ENCODE measurements at places on chromosomes 6 and 20. TPM values are rescaled to one million over a fixed set of nuclear protein-coding genes. Genes with fewer than 3 reads are reported as not detected.

- DNase-seq: no peak
Observed at GRCh38 chr6:136599329-136600011, 49.2 kb upstream of the MAP7 start.

- DNase-seq: no peak
Observed at GRCh38 chr6:121748376-121748775, 312.9 kb downstream of the GJA1 start.

GRCh38 chr20:44768256-44768655 is 22.6 kb downstream of the KCNK15 start:
- no peak for DNase-seq

GRCh38 chr20:62239278-62239879 is 1.1 kb downstream of the OSBPL2 start:
- no peak for DNase-seq

DNA sequence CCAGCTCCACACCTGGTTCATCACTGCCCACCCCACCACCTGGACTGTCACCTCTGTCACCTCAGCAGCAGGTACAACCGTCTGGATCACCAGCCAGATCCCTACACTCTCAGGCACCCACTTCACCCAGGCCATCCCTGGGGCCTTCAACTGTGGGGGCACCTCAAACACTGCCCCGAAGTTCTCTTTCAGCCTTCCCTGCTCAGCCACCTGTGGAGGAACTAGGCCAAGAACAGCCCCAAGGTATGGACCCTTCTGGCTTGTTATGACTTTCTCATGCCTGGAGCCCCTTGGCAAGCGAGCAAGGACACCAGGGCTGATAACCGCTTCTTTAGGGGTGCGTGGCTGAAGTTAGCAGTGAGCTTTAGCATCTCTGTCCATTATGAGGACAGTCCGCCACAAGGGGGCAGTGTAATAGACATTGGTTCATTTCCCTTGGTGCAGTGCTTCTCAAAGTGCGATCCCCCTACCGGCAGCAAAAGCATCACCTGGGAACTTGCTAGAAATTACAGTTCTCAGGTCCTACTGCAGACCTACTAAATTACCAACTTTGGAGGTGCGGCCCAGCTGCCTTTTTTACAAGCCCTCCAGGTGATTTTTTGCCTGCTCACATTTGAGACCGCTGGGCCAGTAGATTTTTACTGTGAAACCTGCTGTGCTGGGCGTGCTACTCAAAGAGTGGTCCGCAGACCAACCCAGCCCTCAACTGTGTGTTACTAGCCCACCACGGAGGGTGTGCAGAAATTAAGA is 32.5 kb downstream of the PNPLA1 start:
- peak; percentile 81 for DNase-seq

CRIP3 gene
- total RNA-seq: not detected

DNA sequence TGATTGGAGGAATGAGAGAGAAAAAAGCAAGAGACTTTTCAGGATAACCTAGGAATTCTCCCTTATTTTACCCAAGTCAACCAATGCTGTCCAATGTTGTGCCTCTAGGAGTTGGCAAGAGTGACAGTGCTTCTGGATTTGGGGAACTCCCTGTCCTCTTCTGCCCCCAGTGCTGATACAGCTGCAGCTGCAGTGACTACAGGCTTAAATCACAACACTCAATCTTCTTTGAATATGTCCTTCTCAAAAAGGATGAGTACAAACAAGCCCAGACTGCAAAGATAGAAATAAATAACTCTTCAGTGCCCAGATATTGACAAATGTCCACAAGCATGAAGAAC is 141.0 kb upstream of the COL21A1 start:
- no peak for DNase-seq

MYL9 gene
- total RNA-seq: 91.8 TPM

FAM209B gene
- total RNA-seq: not detected

DNA sequence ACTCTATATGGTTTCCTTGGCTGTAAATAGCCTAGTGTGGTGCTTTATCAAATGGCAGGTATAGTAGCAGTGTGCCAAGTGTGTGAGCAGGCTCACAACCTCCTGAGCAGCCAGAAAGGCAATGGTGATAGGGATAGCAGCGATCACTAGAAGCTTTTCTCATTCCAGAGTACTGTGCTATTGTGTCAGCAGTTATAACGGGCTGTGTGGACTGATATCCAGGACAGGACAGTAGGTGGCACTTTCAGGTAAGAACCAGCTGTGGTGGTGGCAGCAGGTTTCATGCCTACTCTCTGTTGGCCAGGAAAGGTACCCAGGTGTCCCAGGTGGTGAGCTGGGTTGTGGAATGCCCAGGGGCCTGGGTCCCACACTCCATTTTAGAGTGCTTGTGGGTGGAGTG is 448.8 kb upstream of the BTBD3 start:
- DNase-seq: no peak

NKAPL gene
- 0.99 TPM for total RNA-seq
